Activated T-helper 17 cell treated with anti-CD3 and anti-CD28 coated beads, Interleukin-2, amount 50 U/mL, for 72 hours (primary cell): ENCODE measurements at places on chromosomes 6 and 20. TPM values are rescaled to one million over a fixed set of nuclear protein-coding genes. Genes with fewer than 3 reads are reported as not detected.
A peak's percentile ranks its signal among the peaks of the same experiment; 100 is the strongest.

GRCh38 chr20:59806578-59806975 lies 126.9 kb downstream of the SYCP2 start:
- ATAC-seq: no peak

DNA sequence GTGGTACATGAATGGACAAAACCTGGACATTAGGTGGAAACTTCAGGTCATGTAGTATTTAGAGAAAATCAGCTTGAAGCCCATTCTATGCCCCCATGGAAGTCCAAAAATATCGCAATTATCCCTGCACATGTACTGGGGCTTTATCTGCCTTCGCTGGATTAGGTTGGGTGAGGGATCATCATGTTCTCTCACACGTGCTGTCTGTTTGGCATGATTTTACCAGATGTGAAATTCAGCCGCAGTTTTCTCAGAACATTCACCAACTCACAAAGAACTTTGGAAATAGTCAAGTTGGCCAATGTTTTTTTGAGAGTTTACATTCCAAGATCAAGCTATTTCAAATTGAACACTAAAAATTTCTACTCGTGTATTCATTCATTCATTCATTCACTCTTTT lies 459.8 kb upstream of the CITED2 start:
- ATAC-seq: no peak

DNA sequence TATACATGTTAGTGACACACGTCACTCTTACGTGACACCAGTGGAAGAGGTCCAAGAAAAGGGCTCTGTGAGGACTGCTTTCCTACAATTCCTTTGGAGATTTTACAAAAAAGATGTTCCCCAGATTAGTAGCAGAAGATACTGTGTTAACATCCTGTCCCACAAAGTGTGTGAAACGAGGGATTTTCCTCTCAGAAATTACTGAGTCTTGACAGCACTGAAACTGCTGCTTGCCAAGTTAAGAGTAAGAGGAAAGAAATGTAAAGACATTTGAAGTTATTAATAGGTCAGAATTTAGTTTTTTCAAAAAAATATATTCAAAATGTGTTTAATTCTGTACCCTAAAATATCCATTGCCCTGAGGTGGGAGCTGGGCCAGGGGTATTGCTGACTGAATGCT lies 58.8 kb upstream of the MAP7 start:
- no peak for ATAC-seq

Gene POM121L2
- total RNA-seq: not detected

DNA sequence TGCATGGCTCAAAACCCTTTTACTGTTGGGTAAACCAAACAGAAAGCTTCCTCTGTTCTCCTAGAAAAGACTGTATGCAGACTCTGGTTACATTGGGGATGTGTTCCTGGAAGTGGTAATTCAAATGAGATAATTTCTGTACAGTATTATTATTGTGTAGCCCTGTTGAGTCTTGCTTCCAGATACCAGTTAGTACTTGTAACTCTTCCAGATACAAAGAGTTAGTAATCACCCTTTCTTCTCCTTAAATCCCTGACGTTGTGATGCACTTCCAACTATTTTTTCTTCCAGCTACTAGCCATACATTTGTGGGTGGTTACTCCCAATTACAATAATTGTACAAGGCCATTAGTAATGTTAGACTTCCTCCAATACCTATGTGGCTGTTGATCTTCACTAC lies 42.3 kb upstream of the GRIK2 start:
- no peak for ATAC-seq

DNA sequence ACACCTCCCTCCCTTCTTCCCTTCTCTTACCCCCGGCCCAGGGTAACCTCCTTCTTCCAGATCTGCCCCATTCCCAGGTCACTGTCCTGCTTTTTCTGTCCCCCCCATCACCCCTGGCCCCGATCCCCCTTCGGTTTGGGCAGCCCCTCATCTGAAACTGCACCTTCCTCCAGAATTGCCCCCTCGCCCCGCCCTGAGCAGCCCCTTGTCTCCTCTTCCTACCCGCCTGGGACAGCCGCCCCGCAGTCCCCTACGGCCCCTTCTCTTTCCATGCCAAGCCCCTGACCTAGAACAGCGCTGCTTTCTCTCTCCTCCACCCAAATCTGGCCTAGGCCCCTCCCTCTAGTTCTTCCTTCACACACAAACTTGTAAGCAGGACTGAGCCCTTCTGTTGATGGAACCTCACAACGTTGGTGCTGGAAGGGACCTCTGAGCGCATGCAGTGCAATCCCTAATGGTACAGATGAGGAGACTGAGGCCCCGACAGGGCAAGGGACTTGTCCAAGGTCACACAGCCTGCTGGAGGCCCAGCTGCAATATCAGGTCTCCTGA lies 630 bp downstream of the PPP2R5D start:
- ATAC-seq: no peak

Gene ARHGAP40
- not detected for total RNA-seq

GRCh38 chr6:7124114-7124513 lies 16.4 kb downstream of the RREB1 start:
- ATAC-seq: no peak

GRCh38 chr6:36788768-36789167 lies 50.5 kb downstream of the CPNE5 start:
- ATAC-seq: no peak

DNA sequence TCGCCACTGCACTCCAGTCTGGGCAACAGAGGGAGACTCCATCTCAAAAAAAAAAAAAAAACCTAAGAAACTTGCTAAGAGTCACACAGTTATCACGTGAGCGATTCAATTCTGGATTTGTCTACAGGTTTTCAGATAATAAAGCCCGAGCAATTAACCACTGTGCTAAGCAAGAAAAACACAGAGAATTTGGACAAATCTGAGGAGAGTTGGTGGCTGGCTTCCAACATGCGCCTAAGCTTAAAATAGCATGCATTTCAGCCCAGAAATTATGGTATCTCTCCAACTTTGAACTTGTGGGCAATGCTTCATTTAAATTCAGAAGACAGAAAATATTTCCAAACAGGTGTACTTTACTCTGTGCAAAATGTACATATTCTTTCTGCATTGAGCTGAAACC lies 232.9 kb downstream of the TSHZ2 start:
- no peak for ATAC-seq

GRCh38 chr6:117976030-117976651 lies 69.1 kb downstream of the SLC35F1 start:
- ATAC-seq: no peak

DNA sequence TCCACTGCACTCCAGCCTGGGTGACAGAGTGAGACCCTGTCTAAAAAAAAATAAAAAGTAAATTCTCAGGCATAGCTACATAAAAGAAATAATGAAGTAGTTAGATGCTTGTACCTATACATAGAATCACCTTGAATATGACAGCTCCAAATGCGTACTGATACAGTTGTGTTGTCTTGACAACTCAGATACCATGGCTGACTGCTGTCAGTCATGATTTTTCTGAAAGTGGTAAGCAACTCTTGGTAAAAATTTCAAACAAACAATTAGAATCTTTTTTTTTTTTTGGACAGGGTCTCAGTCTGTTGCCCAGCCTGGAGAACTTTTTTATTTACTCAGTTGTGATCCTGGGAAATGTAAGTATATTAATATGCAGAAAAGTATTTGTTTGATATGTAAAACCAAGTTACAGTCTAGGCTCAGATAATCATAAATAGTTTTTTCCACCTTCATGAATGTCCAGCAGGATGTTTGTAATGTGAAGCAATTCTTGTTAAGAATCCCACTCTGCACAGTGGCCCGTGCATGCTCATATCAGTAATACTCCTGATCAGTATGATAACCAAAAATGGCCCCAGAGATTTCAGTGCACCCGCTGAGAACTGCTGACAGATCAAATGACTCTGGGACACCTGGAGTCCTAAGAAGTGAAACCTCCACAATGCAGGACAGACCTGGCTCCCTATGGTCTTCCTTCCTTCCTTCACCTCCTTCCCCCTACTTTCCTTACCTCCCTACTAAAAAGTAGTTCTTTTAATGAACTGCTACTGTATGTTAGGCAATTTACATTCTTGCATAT lies 14.0 kb upstream of the MAPK13 start:
- no peak for ATAC-seq

DNA sequence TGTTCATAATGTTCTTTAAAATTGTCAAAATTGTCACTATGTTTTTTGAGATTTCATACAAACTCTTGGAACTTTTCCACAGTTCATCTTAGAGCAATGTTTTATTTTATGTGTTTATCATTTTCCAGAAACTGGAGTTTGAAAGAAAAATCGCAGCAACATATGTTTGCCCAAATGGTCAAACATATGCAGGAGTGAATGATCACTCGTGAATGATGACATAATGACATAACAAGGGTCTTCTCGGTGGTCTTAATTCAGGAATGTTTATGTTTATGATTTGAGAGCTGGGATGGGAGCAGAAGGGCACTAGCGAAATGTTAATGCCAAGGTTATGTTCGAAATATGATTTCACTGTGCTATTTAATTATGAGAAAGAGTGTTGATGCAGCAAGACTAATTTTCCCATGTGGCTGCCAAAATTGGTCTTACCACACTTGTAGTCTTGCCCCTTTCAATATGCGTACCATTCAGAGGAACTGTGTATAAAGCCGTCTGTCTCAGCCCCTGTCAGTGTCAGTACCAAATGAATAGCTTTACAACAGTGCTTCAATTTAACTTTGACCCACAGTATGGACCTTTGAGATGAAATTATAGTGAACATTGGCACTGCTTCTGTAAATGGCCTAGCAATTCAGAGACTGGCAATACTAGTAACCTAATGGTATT lies 152.3 kb downstream of the CARMIL1 start:
- ATAC-seq: no peak

DNA sequence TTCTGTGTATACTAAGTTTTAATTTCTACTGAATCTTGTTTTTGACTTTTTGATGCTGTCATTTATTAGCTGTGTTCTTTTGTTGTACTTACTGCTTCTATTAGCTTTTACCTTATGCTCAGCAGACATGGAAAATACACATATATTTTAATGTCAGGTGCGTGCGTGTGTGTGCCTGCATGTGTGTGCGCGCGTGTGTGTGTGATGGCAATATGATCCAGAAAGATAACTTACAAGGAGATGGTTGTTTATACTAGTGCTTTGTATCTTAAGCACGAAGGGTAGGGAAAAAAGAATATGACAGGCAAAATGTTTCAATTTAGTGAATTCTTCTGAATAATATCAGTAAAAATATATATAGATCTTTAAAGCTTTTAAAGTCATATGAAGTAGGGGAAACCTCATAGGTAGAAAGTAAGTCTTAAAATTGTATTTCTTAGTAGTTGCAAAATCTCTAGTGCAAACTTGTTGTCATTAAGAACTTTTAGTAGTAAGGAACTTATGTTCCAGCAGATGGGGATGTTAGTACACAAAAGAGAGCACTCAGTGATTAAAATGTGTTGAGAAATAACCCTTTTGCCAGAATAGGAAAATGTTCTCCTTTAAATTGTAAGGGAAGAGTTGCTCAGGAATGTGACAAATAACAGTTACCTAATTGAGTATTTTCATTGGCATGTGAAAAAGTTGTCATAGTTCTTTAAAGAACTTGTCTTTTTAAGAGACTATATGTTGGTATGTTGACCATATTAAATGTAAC lies 13.2 kb downstream of the QKI start:
- ATAC-seq: no peak

GRCh38 chr6:135145063-135145800 lies 35.9 kb upstream of the MYB start:
- ATAC-seq: peak; percentile 45

GRCh38 chr6:41489120-41489851 lies 56.9 kb upstream of the FOXP4 start:
- no peak for ATAC-seq

- ATAC-seq: no peak
Measured at GRCh38 chr6:111119571-111120329, 32.4 kb downstream of the SLC16A10 start.

Gene MUCL3
- not detected for total RNA-seq

DNA sequence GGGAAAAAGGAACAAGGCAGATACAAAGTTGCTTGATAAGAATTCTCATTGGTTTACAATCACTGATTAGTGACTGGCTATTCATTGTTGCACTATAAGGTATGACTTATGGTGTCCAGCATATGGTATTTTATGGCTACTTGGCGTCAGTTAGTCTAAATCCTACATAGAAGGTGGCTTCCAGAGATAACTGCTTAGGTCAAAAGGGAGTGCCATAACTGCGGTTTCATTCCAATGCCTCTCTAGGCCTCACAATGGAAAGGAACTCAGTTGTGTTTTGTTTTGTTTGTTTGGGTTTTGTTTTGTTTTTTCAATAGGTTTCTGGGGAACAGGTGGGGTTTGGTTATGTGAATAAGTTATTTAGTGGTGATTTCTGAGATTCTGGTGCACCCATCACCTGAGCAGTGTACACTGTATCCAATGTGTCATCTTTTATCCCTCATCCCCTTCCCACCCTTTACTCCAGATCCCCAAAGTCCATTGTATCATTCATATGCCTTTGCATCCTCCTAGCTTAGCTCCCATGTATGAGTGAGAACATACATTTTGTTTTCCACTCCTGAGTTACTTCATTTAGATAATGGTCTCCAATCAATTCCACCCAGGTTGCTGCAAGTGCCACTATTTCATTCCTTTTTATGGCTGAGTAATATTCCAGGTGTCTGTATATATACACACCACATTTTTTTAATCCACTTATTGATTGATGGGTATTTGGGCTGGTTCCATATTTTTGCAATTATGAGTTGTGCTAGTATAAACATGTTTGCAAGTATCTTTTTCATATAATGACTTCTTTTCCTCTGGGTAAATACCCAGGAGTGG lies 7.0 kb downstream of the GOPC start:
- no peak for ATAC-seq

DNA sequence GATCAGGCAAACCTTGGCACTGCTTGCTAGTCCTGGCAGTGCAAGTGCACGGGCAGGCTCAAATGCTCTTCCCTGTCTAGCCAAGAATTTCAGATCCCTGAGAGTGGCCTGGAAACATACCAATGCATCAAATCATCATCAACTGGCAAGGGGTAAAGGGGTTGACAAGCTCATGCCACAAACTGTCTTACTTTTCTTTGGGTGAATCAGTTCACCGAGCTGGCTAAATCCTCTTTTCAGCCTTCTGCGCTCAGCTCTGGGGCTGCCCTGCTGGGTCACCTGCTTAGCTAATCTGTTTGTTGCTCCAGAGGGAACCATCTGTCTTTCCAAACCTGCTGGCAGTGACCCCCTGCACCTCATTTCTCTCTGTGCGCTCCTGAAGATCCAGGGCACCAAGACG lies 59.5 kb downstream of the LYRM4 start:
- ATAC-seq: no peak

GRCh38 chr6:113338644-113339043 lies 518.5 kb upstream of the MARCKS start:
- ATAC-seq: no peak

GRCh38 chr20:32468313-32468640 lies 110.1 kb downstream of the ASXL1 start:
- no peak for ATAC-seq

- peak; percentile 50 for ATAC-seq
Measured at GRCh38 chr20:52493171-52493721, 301.7 kb upstream of the ZFP64 start.

Gene GPSM3
- 136 TPM for total RNA-seq

Gene NTSR1
- total RNA-seq: not detected
